ENCODE measurements at places on chromosomes 11 and 22. TPM values are rescaled to one million over a fixed set of nuclear protein-coding genes. Genes with fewer than 3 reads are reported as not detected.
A peak's percentile ranks its signal among the peaks of the same experiment; 100 is the strongest.

- no peak for DNase-seq
These were observed 1309.6 kb upstream of the RAG2 start for GRCh38 chr11:37907436-37908218.

DNA sequence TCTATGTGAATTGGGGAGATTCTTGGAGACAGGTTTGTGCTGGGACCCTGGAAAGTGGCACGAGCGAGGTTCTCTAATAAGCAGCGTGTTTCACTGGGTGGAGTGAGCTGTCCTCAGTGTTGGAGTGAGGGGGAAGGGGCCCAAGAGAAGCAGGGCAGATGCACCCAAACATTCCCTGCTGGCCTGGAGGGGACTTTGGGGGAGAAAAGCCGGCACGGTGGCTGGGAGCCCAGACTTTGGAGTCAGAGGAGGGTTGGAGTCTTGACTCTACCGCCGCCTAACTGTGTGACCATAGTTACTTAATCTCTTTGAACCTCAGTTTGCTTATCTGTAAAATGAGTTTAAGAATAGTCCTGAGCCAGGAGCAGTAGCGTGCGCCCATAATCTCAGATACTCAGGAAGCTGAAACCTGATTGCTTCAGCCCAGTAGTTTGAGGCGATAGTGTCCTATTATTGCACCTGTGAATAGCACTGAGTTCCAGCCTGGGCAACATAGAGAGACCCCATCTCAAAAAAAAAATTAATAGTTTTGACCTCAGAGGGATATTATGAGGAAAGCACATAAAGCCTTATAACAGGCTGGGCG is 614 bp downstream of the NR1H3 start:
- DNase-seq = no peak

GRCh38 chr11:121870206-121871045 is 245.6 kb downstream of the BLID start:
- no peak for DNase-seq

DNA sequence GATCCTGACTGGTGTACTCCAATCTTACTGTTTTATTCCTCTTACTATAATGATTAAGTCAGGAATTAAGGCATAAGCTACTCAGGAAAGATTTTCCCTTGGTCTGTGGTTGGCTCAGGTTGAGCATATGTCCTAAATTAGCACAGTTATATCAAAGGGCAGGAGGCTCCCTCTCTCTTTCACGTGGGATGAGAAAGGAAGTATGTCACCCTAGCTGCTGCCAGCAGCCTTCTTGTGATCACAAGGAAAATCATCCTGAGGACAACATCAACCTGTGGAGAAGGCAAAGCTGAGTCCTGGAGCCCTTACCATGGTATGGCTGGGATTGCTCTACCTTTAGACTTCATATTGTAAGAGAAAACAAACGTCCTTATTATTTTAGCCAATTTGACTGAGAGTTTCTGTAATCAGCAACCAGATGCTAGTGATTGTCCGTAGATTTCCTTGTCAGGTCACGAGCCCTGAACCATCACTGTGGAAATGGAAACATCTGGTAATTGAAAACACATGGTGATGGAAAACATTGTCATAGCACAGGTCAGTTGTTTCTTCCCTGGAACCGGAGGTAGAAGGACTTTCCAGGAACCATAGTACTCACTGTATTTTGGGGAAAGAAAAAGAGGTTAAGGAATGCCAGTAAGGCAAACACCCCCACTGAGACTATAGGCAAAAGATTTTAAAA is 40.6 kb upstream of the DEUP1 start:
- no peak for DNase-seq

DNA sequence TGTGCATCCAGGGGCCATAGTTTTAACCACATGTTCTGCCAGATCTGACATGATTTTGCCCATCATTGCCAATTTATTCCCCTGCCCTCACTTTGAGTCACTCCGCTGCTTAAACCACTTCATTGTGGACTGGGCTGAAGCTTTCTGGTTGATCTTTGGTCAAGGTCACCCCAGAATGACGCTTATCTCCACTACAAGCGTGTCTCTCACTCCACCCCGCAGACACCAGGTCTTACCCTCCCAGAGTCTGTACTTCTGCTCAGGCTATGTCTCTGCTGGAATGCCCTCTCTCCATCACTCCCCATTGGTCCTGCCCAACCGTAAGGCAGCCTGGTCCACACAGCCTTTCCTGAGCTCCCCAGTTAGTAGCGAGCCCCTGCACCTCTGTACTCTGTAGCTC is 170.5 kb upstream of the SYT13 start:
- DNase-seq = no peak

GRCh38 chr22:30486661-30487115 is 14.9 kb upstream of the SEC14L3 start:
- DNase-seq = no peak

- no peak for DNase-seq
These were observed 25.5 kb upstream of the AMPD3 start for GRCh38 chr11:10429526-10429925.

DNA sequence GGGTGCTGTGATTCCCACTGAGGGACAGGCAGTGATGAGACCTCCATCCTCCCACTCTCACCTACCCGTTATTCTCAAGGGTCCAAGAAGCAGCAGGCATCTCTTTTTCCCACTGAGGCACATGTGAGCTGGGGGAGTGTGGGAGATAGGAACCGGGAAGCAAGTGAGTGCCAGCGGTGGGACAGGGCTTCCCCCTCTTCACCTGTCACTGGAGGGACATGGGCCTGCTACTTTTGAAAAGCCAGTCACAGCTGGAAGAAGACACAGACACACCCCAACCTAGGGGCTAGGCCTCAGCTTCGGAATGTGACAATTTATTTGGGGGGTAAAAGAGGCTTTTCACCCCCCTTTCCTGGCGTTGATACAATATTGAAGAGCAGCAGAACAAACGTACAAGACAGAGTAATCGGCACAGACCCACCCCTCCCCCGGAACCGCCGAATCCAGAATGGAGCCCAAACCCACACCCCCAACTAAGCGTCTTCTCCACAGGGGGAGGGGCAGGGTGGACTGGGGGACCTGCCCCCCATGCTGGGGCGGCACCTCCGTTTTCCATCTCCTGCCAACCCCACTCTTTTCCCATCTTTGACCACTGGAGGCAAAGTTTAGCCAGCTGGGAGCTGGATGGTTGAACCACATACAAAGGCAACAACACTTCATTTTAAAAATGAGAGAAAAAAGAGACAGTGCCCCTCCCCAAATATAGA is 10.7 kb downstream of the CBX6 start:
- no peak for DNase-seq

DNA sequence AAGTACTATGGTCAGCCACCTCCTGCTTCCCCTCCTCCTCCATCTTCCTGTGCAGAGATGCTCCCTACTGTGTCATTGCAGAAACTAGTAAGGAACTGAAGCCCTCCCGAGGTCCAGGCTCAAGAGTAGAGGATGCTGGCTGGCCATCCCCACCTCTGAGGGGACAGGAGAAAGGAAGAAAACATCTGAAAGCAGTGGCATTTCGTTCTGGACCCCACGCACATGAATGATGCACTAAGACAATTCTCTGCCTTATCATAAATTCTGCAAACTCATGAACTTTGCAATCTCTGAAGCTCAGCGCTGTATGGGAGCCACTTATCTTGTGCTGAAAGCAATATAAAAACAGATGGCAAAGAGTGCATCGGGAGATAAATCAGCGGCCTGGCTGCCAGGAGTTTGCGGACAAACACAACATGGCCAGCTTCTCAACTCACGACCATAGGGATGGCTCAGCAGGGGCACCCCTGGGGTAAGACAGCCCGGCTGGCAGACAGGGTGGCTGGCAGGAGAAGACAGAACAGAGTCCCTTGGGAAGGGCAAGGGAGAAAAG is 306.4 kb downstream of the NXPE2 start:
- DNase-seq = no peak

GRCh38 chr11:6882751-6883150 is 6.3 kb downstream of the OR10A4 start:
- no peak for DNase-seq

DNA sequence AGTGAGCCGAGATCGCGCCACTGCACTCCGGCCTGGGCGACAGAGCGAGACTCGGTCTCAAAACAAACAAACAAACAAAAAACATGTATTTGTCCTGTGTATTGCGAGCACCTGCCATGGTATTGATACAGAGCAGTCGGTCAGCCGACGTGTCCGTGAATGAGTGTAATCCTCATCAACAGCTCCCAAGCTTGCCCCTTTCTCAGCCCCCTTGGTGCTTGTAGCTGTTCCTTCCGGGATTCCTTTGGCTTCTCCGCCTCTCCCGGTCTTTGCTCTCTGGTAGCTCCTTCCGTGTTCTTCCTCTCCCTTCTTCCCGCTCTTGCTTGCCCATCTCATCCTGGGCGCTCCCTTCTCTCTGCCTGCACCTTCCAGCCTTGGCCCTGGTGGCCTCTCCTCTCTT is 10.9 kb downstream of the ZNF74 start:
- no peak for DNase-seq

- DNase-seq = no peak
These were observed 122.7 kb downstream of the DBX1 start for GRCh38 chr11:20037396-20038153.

- no peak for DNase-seq
These were observed 340.8 kb upstream of the MTNR1B start for GRCh38 chr11:92628401-92629292.

GRCh38 chr22:46775850-46776826 is 13.7 kb downstream of the TBC1D22A start:
- DNase-seq = no peak

DNA sequence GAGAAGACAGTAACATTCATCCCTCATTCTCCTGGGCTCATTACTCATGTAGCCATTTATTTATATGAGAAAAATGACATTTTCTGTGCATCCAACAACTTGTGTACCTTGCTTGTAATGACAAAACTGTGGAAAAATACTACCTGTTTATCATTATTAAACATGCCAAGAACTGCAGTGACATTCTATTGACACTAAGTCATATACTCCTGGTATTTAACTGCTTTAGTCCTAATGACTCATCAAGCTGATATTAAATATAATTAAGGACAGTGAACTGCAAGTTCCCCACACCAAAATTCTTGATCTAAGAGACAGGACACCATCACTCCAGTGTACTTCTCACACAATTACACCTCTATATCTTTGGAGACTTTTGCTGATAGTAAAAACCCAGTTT is 1328.7 kb upstream of the RAG2 start:
- no peak for DNase-seq

GRCh38 chr11:66159324-66159984 is 89.4 kb downstream of the PACS1 start:
- no peak for DNase-seq

DNA sequence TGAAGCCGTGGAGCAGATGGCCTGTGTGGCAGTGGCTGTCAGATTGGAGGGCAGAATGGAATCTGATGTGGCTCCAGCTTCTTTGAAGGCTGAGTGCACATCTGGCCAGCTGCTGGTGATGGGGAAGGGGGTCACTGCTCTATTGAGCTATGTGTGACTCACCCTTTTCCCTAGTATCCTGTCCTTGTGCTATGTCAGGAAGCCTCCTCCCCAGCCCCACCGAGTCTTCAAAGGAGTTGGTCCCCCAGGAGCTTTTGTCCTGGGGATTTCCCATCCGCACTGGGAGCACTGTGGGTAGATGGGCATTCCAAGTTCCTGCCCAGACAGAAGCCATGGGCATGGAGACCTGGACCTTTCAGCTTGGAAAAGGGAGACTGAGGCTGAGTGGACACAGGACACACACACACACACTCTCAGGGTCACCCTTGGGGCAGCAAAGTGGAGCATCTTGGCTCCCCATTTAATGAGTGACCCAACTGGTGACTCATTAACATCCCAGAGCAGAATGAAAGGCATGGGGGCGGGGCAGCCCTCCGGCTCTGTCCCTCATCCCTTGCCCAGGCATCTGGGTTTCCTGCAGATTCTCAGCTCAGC is 3.3 kb downstream of the SERPINH1 start:
- DNase-seq = no peak

GRCh38 chr11:19903620-19904069 is 191.0 kb downstream of the NAV2 start:
- peak; percentile 55 for DNase-seq

GRCh38 chr11:45676522-45677095 is 11.2 kb upstream of the CHST1 start:
- DNase-seq = no peak

DNA sequence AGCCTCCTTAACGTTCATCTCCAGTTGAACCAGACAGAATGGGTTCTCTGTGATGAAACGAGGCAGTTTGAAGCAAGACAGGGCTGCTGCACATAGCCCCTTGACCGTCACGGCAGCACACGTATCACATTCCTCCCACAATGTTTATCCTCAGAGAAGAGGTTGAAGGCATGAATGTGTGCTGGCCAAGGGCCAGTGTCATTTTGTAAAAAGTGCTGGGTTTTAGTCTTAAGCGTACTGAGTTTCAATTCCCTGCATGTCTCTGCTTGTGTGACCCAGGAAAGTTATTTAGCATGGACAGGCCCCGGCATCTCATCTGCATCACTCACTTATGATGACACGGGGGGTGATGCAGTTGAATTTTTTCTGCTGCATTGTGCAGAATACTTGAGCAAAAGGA is 31.6 kb downstream of the TTC12 start:
- DNase-seq = no peak

DNA sequence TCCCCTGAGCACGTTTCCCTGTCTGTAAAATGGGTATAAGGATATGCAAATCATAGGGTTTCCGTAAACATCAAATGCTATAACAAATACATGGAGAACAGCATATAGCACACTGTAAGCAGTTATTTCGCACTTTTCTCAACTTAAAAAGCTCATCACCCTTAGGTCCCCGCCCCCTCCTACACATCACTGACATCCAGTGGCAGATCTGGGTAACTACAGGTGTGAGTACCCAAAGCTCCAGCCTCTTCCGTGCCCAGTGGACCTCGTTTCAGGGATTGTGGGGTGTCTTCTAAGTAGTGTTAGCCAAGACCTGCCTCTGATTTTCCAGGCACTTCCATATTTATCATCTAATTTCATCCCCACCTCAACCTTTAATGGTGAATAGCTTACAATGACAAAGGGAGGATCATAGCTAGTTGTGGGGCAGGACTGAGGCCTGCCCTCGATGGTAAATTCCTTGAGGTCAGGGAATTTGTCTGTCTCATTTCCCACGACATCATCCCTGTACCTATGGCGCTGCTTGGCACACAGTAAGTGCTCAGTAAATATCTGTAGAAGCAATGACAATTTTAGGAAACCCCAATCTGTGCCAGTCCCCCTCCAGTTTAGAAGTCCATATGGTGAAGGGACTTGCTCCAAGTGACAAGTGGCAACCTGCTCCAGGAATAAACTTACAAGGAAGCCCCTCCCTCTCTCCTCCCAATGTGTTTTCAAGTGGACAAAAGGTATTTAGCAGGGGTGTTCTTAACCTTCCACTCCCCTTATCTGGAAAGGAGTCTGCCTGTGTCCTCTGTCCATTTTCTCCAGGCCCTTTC is 340.5 kb downstream of the TENM4 start:
- peak; percentile 29 for DNase-seq

The SPDYC gene
- not detected for total RNA-seq

The TRIM6 gene
- 2.0 TPM for total RNA-seq

The CLMP gene
- 12.3 TPM for total RNA-seq

The C11orf24 gene
- 11.6 TPM for total RNA-seq

The TUB gene
- 1.3 TPM for total RNA-seq

The IGF2 gene
- total RNA-seq = 0.28 TPM

The MARK2 gene
- 12.5 TPM for total RNA-seq

The MRGPRD gene
- not detected for total RNA-seq

The CRACR2B gene
- 4.3 TPM for total RNA-seq

The NLRX1 gene
- total RNA-seq = 15.5 TPM
